ENCODE measurements at places on chromosomes 7 and 10.

DNA sequence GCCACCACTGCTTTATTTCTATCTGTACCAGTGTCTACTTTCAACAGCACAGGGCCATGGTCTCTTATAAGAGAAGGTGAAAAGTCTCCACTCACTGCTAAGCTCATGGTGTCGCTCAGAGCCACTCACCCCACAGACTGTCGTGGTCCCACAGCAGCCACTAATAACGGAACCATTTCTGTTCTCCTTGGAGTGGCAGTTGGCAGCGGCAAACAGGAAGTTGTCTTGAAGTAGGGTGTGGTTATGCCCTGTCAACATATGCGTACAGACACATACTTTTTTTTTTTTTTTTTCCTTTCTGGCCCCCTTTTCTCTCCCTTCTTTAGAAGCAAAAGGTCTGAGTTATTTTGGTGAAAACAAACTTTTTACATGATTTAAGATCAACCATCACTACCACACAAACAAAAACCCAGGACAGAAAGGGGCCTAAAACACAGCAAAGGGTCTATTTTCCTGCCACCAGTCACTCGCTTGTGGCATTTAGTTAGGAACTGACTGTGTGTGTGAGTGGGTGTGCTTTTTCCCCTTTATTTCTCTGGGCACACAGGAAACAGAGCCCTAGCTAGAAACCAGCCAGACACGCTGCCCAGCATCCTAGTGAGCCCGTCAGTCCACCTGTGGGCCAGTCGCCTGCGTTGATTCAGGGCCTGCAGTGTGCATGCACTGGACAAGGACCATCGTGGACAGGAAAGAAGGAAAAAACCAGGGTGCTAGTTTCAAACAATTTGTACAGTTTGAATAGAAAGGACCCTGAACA, 96.7 kb upstream of the EFCAB10 start:
- ATAC-seq, result no peak

DNA sequence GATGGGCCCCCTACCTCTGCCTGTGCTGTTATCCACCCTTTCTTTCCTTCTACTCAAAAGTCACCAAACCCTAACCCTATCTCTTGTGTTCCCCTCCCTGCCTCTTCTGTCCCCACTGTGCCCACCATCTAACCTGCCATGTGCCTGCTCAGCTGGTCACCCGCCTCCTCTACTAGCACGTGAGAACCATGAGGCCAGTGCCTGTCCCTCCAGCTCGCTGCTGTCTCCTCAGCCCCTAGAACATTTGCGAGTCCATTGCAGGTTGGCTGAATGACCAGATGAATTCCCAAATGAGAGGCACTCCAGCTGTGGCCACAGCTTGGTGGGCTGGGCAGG, 129.0 kb downstream of the ARHGAP22 start:
- no peak for ATAC-seq

DNA sequence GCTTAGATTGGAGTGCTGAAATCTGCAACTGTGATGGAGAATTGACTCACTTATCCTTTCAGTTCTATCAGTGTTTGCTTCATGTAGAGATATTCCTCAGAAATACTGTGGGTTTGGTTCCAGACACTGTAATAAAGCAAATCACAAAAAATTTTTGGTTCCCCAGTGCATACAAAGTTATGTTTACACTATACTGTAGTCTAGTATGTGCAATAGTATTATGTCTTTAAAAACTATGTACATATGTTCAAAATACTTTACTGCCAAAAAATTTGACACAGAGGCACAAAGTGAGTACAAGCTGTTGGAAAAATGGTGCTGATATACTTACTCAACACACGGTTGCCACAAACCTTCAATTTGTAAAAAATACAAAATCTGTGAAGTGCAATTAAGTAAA, 112.5 kb downstream of the EPC1 start:
- ATAC-seq, result no peak

DNA sequence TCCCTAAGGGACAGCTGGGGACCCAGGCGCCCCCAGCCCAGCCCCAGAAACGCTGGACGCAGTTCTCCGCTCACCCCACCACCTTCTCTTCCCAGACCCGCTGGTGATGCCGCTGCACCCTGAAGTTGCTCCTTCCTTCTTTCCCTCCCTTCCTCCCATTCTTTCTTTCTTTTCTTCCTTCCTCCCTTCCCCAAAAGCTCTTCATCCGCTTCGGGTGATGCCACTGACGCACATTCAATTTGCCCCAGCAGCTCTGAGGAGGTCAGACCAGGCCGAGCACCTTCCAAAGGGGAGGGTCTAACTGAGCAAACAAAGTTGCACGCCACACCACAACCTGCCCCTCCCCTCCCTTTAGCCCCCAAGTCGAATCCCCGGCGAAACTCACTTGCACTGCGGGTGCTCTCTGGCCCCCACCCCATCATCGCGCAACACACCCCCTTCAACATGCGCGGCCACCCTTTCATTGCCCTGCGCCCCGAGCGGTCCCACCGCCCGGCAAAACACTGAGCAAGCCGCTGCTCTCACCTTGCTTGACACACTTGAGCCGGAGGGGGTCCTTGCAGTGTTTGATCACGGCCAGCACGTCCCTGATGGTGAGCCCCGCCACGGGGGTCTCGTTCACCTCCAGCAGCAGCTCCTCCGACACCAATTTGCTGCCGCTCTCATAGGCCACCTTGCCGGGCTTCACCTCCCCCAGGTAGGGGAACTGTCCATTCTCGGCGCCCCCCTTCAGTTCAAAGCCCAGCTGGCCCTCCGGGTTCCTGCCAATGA, 787 bp downstream of the MAGI2 start:
- ATAC-seq, result peak; percentile 28

GRCh38 chr10:7874864-7875263, 56.6 kb downstream of the TAF3 start:
- no peak for ATAC-seq

DNA sequence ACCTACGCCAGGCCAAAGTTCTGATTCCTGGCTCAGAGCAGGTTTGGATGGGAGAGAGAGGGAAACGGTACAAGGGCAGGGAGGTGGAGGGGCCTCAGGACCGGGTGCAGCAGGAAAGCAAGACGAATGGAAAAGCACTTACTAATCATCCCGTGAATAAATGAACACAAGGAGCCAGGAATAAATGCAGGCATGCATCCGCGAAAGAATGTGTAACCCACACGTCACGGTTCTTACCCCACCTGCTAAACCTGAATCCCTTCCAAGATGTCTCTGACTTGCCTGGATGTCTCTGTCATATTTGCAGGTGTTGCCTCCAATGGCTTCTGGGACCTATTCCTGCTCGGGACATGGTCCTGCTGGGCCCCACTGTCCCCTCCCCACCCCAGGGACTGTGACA, 335.2 kb upstream of the RNF32 start:
- no peak for ATAC-seq

DNA sequence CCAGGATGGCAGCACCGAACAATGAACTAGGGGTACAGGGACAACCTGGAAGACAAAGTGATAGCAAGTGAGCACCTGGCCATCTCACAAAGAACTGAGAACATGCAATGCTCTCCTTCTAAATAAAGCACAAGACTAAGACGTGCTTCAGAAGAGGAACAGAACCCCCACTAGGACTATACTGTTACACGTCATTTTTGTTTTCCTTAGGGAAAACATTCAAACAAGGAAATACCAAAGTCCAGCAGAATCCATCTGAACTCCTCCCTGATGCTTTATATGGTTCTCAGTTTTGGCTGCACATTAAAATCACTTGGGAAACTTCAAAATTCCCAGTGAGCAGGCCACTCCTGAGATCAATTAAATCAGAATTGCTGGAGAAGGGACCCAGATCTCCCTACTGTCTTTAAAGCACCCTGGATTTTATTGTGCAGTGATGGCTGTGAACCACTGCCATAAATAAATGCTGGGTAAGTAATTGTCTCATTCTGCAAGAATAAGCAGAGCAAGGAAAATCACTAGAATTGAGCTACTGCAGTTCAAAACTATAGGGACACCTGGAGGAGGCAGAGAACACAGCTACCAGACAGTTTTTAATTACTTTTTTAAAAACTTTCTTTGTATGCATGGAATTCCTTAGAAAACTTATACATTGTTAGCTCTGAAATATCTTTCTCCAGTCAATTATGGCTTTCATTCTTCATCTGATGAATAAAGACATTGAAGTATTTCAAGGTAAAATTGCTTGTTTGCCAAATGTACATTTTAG, 866.5 kb upstream of the GHITM start:
- ATAC-seq, result no peak

DNA sequence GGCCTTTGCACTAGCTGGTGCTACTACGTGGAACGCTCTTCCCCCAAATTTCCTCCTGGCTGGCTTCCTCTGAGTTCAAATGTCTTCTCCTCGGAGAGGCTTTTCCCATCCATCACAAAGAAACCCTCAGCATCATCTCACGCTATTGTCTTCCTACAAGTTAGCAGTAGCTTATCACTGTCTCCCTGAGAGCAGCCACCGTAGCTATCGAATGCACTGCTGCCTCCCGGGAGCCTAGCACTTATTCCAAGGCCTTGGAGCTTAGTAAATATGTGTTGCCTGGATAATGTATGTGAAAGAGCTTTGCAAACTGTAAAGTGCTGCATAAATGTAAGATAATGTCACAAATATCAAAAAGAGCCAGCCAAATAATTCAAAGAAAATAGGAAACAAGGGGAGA, 124.4 kb downstream of the KCNMA1 start:
- ATAC-seq, result no peak

GRCh38 chr10:7480742-7481367, 70.0 kb upstream of the SFMBT2 start:
- no peak for ATAC-seq

- peak; percentile 80 for ATAC-seq
Measured at GRCh38 chr10:12018438-12019282, 23.9 kb downstream of the UPF2 start.
